ENCODE measurements at places on chromosomes 5 and 9.

DNA sequence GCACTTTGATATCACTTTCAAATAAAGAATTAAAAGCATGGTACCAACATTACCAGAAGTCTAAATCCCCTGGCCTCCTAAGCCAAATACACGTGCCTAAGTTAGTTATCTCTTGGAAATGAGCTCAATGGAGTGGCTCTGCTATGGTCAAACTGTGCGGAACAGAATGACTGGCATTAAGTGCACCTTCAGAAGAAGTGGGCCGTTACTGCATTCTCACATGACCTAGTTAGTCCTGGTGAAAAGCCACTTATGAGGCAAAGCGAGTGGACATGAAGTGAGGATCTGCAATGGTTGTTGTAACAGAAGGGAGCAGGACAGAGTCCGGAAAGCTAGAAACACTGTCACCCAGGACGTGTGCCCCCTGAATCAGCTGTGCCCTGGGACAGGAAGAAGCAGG, 633.1 kb downstream of the IRX1 start:
- DNase-seq = no peak

- DNase-seq = no peak
Measured at GRCh38 chr9:137080260-137081122, 3.2 kb downstream of the UAP1L1 start.

- DNase-seq = no peak
Measured at GRCh38 chr5:141857226-141857625, 21.0 kb downstream of the PCDH1 start.

DNA sequence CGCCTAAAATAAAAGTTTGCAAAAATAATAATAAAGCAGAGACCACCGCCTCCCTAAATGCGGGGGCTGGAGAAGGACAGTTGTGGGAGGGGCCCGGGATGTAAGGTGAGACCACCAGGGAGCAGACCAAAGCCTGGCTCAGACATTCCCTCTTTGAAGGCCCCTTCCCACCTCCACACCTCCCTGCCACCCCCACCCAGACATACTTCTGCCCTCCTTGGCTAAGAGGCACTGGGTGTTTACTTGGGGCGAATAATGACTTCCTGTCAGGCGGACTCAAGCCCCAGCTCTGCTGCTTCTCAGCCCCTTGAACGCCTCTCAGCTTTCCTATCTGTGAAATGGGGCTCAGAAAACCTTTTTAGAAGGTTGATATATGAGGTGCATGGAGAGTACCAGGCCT, 58.8 kb upstream of the GGTA1 start:
- no peak for DNase-seq

- DNase-seq = no peak
Measured at GRCh38 chr5:13276156-13276555, 668.3 kb downstream of the DNAH5 start.

DNA sequence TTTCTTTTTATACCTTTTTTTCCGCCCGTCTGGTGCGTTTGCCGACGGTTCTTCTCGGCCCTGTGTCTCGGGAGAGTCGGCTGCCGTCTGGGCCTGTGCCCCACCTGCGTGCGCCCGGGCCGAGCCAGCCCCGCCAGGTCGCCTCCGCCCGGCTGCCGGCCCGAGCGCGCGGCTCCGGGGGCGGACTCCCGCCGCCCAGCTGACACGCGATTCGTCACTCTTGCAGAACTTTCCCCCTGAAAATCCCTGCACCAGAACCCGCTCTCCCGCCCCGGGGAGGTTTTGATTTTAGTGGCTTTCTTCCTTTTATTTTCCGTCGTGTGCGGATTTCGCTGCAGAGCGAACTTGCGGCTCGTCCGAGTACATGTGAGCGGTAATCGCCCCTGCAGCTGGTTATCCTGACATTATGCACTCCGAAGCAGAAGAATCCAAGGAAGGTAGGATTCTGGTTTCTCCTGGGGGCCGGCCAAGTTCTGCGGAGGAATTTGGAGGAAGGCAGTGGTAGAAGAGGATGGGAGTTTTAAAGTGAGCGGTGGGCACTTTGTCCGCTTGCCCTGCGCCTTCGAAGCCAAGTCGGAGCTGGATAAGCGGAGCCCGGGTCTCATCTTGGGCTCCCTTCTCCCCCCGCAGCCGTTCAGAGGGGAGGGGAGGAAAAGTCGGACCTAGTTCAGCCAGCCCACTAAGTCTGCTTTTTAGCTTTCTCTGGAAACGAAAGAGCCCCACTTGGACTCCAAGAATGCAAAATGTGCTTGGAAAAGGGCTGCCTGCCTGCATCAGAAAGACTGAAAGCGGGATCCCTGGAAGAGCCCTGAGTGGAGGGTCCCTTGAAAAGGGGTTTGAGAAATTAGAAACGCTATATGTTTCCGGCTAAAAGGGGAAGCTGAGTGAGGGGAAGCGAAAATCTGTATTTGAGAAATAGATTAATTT, at the start of gene TNFAIP8:
TSS of gene TNFAIP8 (plus strand) at position 335 of the 927 bp plus-strand sequence. CDS start at position 407, 72 bp downstream.
- DNase-seq = peak; percentile 74

GRCh38 chr5:72408603-72409002, 88.4 kb downstream of the PTCD2 start:
- DNase-seq = no peak

- DNase-seq = no peak
Measured at GRCh38 chr9:37053684-37054362, 19.8 kb upstream of the PAX5 start.

GRCh38 chr9:15401266-15401665, 21.4 kb upstream of the SNAPC3 start:
- no peak for DNase-seq

- DNase-seq = no peak
Measured at GRCh38 chr5:148912714-148913398, 86.4 kb downstream of the ADRB2 start.

DNA sequence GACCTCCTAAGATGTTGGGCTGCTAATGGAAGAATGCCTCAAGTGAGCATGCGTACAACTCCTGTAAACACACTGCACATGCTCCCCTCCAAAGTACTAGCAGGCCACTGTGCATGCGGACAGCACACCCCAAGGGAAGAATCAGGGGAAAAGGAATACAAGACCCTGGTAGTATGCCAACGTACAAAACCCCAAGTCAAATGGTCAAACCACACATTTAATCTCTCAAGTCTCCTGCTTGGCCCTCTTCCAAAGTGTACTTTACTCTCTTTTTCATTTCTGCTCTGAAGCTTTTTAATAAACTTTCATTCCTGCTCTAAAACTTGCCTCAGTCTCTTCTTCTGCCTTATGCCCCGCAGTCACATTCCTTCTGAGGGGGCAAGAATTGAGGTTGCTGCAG, 466.4 kb downstream of the DMRTA1 start:
- DNase-seq = no peak

DNA sequence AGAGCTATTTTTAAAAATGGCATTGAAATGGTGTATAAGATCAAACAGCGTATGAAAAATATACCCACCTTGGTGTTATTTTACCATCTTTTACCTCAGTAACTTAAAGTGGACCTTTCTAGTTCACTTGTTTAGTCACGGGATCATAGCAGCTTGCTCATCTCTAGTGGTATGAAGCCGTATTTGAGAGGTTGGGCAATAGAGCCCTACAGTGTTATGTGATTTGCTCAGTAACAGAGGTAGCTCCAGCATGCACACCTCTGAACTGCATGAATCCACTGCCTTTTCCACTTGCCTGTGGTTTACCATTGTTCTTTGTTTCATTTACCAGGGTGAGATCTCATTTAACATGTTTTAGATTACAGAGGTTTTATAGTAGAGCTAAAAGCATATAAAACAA, 134.4 kb downstream of the ATG10 start:
- no peak for DNase-seq

All from stimulated activated CD8-positive, alpha-beta memory T cell treated with anti-CD3 and anti-CD28 coated beads, Interleukin-4, amount 100 ng/mL, for 24 hours (primary cell).